Keratinocyte (primary cell): ENCODE measurements at places on chromosomes 1 and 21.

DNA sequence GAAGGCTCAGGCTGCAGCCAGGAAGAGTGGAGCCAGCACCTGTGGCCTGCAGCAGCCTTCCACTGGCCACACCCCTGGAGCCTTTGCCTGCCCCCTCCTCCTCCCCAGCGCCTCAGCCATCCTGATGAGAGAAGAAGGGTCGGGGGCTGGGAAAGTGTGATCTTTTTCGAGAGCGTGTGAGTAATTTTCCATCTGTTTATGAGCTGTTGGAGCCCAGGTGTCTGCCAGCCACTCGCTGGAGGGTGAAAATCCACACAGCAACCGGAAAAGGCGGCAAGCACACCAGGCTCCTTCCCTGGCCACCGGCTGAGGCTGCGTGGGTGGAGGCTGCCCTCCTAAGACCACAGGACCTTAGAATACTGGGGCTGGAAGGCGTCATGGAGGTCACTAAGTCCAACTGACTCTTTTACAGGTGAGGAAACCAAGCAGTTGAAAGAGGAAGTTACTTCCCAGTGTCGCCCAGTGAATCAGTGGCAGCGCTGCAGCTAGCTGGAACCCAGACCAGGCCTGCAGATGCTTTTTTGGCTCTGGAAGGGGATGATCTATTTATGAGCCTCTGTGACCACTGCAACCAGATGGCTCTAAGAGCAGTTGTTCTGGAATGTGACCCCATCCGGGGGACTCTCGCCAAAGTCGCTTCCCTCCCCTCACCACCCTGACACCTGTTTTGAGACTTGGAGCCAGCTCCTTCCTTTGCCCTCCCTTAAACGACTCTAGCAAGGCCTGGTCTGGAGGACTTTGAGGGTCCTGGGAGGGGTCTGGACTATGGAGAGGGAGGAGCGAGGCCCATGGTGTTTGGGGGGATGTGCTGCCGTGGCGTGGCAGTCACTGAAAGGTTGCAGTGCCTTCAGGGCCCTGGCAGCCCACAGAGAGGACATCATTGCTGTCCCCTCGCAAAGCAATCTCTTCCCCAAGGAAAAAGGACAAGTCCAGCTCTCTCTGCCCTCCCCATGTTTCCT lies 54.5 kb downstream of the LGR6 start:
- no peak for DNase-seq

GRCh38 chr1:169868978-169869377 lies 24.7 kb downstream of the SCYL3 start:
- DNase-seq: no peak

DNA sequence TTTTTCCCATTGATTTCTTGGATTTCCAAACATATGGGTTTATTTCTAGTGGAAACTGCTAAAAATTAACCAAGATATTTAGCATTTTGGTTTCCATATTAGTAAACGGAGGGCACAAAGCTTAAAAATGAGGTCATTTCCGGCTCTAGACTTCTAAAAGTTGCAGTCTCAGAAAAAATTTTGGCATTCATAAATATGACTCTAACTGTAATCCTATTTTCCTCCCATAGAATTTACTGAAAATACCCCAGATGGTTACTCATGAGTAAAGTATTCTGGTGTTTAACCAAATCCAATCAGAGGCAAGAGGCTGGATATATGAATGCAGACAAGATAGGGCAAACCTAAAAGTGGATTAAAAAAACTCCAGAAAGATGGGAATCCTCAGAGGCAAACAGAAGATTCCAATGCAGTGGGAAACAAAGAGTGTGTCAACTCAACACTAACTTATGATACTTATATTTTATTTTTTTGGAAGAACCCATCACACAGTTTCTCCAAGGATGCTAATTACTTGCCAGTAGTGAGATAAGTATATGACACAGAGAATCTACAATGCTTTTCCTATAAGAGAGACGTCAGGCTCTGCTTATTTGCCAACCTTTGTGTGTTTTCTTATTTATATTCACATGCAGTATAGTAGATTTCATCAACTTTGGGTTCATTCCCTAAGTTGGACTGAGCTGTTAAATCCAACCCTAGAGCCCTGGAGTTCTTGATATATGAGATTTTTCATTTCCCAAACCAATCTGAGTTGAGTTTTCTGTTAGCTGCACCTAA lies 90.1 kb upstream of the BCL10 start:
- DNase-seq: no peak

GRCh38 chr21:41032541-41032940 lies 135.4 kb upstream of the BACE2 start:
- DNase-seq: no peak

- no peak for DNase-seq
Observed at GRCh38 chr1:3968851-3969250, 68.8 kb upstream of the C1orf174 start.

GRCh38 chr21:38679534-38679933 lies 126.2 kb upstream of the ETS2 start:
- no peak for DNase-seq

GRCh38 chr1:166953491-166953890 lies 21.8 kb downstream of the ILDR2 start:
- DNase-seq: no peak

DNA sequence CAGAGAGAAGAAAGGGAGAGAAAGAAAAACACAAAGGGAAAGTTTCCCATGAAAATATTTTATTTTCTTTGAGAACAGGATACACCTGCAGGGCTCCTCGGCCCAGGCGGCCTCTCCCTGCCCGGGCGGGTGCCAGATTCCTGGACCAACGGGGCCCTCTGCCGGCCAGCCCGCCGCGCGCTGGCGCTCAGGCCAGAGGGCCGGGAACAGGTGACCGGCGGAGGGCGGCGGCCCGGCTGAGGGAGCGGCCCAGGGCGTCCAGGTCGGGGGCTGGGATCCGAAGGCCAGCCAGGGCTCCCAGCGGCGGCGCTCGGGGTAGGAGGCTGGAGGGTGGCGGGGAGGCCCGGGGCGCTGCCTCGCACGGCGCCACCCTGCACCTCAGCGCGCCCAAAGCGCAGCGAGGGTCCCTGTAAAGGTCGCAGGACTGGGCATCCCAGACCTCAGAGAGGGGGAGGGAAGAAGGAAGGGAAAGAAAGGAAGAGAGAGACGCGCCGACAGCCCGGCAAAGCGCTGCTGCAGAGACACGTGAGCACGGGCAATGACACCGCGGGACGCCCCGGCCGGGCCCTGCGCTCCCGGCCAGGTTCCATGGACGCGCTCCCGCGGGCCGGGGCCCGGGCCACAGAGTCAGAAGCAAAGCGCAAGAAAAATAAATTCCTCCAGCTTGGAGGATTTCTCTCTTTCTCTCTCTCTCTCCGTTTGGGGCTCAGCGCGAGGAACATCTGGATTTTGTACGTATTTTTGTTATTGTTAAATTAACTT lies 927 bp downstream of the WNT9A start:
- DNase-seq: no peak

DNA sequence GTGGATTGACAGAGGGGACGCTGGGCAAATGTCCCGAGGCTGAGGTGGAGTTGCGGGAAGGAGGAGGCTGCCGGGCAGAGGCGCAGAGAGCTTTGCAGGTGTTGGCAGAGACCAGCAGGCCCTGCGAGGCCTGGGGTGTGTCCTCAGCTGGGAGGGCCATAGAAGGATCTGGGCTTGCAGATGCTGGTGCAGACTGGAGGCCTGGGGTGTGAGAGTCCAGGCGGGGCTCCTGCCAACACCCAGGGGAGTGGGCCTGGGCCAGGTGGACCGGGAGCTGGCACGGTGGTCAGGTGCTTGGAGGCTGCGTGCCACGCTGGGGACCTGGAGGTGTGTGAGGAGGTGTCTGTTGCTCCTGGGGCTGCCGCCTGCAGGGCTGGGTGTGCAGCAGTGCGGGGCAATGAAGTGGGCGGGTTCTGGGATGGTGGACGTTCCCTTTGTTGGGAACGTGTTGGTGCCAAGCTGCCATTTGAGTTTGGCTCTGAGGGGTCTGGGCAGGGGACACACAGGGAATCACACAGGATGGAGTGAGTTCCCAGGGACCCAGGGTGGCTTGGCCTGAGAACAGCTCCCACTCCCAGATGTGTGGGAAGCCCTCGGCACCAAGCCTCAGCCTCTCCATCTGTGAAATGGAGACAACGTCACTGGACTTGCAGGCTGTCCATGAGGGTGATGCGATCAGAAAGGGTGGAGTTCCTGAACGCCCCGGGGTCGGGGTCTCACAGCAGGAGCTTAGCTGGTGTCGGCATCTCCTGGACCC lies 39.9 kb upstream of the POFUT2 start:
- no peak for DNase-seq

DNA sequence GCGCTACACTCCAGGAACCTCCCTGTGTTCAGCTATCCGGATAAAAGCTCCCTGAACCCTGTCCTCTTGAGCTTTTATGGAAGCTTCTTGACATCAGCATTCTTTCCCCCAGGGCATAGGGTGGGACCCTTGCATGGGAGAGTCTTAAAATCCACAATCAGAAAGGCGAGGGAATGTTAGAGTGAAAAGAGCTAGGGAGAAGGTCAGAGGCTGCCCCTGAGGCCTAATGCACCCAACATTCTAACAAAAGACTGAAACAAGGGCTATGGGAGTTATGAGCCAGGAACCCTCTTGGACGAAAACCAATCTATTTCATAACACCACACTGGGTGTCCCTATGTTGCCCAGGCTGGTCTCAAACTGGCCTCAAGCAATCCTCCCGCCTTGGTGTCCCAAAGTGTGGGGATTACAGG lies 36.7 kb downstream of the NEK2 start:
- DNase-seq: no peak

GRCh38 chr1:81635816-81636215 lies 164.9 kb upstream of the ADGRL2 start:
- DNase-seq: no peak

DNA sequence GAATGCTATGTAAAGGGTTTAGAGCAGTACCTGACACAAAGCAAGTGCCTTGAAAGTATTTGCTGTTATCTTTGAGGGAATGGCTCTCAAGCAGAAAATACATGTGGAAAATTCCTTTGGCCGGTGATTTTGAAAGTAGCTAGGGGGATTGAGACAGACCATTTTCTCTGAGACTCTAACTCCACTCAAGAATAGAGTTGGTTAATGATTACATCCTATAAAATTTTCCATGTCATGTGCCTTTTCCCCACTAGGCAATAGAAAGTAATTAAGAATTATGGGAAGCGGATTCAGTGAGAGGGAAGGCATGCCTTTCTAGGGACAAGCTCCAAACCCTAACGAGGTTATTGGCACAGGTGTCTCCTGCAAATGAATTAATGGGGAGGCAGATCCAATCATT lies 276.0 kb downstream of the GPATCH2 start:
- DNase-seq: no peak

DNA sequence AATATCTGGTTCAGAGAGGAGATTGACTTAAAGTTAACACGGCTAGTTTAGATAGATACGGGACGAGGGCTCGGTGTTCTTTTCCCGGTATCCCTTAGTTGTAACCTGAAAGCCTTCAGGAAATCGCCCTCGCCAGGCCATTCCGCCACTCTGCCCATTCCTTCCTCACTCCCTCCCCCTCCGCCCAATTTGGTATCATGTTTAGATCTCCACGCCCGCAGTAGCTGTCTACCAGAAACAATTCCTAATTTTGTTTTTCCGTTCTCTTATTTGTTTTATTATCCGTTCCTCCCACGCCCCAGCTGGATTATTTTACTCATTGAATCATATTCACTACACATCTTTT lies 685 bp upstream of the VAMP4 start:
- no peak for DNase-seq

- DNase-seq: no peak
Observed at GRCh38 chr1:44467566-44467965, 62.5 kb downstream of the RNF220 start.

GRCh38 chr1:85615586-85616363 lies 35.2 kb downstream of the CCN1 start:
- no peak for DNase-seq

DNA sequence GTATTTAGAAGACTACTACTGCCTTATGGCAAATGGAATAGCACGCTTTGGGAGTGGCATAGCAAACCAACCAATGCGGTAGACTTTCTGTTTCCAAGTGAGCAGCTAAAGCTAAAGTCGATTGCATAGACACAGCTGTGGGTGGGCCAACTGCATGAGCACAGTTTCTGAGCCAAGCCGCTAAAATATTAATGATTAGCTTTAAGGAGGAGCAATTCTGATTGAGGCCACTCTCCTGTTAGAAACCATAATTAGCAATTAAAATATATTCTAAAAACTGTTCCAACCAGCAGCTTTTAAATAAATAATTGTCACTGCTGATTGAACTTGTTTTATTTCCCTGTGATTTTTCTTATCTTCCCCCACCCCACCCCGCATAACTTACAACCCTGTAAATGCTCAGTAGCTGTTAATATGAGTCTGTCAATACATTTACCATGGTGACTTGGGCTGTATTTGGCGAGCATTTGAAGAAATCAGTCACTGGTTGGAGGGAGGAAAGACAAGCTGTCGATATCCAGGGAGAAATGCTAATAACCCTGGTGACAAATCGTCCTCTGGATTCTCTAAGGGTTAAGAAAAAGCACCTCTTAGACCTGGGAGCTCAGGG lies 32.2 kb downstream of the RNF220 start:
- DNase-seq: no peak

DNA sequence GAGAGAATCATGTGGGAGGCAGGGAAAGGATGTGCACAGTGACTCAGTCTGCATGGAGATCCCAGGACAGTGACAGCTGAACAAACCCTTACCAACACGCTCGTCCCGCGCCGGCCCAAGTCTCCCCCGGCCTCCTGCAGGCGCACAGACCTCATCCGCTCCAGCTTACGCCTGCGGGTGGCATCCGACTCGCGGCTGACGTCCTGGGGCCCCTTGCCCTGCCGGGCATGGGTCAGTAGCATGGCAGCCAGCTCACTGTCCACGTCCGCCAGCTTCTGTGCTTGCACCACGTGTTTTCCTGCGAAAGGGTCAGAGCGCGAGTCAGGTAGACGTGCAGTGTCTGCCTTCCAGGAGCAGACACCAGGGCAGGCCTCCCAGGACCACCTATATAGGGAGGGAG lies 115.2 kb downstream of the NPHP4 start:
- no peak for DNase-seq
